ENCODE measurements at places on chromosomes 12 and 14.

GRCh38 chr12:7125632-7126227 is 3.0 kb downstream of the RBP5 start:
- no peak for DNase-seq

- no peak for DNase-seq
Observed at GRCh38 chr12:47612953-47613352, 92.9 kb downstream of the RPAP3 start.

GRCh38 chr12:12399776-12400305 is 43.0 kb downstream of the BORCS5 start:
- DNase-seq, result no peak

DNA sequence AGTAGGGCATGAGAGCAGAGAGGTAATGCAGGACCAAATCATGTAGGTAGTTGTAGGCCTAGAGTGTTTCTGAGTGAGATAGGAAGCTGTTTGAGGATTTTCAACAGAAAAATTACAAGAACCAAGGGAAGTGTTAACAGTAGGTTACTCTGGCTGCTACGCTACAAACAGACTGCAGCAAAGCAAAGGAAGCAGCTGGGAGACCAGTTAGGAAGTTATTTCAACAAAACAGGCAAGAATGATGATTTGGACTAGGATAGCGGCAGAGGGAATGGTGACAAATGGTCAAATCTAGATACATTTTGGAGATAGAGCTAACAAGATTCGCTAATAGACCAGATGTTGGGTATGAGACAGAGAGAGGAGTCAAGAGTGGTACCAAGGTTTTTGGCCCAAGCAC is 26.8 kb downstream of the MRPL42 start:
- DNase-seq, result no peak

DNA sequence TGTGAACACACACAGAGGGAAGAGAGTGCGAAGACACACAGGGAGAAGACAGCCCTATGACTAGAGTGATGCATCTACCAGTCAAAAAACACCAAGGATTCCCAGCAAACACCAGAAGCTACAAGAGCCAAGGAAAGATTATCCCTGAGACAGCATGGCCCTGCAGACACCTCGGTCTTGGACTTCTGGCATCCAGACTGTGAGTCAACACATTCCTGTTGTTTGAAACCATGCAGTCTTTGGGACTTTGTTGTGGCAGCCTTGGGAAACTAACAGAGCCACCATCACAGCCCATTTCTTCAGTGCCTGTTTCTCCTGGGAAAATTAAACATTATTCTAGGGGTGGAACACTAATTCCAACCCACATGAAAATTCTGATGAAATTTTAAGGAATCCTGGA is 220.6 kb downstream of the GXYLT1 start:
- DNase-seq, result no peak

GRCh38 chr12:101064721-101065120 is 145.3 kb downstream of the SLC5A8 start:
- no peak for DNase-seq

GRCh38 chr14:95287176-95287754 is 32.4 kb downstream of the CLMN start:
- DNase-seq, result no peak

GRCh38 chr14:90506748-90507147 is 109.9 kb downstream of the CALM1 start:
- DNase-seq, result no peak

- no peak for DNase-seq
Observed at GRCh38 chr12:132726386-132726785, 15.7 kb downstream of the PGAM5 start.

DNA sequence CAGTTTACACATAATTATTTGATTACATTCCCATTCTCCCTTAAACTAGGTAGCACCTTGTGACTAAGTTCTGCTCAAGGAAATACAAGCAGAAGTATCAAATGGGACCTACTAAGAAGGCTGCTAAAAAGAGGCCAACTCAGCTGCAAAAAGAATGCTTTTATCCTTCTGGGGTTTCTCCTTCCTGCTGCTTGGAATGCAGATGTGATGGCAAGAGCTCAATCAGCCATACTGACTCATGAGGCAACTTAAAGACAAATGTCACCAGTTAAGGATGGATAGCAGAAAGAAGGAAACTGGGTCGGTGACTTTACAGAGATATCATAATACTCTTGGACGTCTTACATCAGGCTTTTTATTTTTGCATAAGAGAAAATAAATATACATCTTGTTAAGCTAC is 38.0 kb upstream of the RAP1B start:
- DNase-seq, result no peak

- no peak for DNase-seq
Observed at GRCh38 chr12:10718279-10718821, 4.8 kb downstream of the YBX3 start.

DNA sequence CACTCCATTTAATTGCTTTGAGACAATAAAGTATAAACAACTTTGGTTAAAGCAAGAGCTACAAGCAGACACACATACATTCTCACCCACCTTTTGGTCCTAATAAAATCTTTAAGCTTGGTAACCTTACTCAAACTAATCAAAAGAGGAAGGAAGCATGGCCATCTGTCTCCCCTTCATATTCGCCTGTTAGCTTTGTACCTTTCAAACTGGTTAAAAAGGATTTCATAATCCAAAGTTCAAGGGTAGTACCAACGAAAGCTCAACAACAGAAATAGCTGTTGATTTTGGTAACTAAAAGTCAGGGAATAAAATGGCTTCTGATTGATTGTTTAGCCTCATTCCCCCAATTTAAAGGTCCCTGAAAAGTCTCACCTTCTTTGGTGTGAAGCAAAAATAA is 456.9 kb downstream of the BCAT1 start:
- DNase-seq, result no peak

- no peak for DNase-seq
Observed at GRCh38 chr12:27711317-27711682, 668 bp downstream of the MRPS35 start.

GRCh38 chr12:71562676-71563595 is 100.7 kb downstream of the ZFC3H1 start:
- DNase-seq, result no peak

DNA sequence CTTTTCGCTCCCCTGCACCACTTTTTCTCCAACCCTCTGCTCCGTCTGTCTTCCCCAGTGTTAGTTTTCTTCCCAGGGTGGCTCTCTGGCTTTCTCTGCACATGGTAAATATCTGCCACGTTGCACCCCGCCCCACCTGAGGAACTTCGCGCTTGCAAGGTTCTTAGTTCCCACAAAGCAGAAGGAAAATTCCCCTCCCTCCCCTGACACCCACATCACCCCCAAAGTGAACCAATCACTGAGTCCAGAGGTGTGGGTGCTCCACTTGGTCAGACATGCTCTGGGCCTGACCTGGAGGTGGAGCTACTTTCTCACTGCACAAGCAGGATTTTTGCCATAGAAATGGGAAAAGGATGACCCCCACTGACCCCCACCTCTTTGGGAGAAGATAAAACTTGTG is 415.0 kb downstream of the FUT8 start:
- no peak for DNase-seq

DNA sequence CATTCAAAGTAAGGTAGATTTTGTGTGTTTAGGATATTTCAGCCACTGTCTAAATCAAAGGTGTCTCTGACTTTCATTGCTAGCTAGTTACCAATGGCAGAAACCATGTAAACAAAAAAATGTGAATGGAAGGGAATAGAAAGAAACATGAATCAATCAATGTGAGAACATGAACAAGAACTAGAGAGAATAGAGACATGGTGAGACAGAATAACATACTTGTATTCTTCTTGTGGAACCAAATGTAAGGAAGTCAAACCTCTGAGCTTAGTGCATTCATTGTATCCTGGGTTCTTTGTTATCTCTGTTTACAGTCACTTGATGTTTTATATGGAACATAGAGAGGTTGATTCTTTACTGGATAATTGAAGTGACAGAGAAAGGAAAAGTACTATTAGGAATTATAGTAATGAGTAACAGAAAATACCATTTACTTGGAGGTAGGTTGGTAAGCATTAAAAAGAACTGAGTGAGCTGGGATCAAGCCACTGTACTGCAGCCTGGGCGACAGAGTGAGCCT is 2.6 kb upstream of the WNK1 start:
- DNase-seq, result no peak

- no peak for DNase-seq
Observed at GRCh38 chr14:105392131-105393090, 5.9 kb upstream of the TEX22 start.
